ENCODE measurements at places on chromosomes 3 and 15.

DNA sequence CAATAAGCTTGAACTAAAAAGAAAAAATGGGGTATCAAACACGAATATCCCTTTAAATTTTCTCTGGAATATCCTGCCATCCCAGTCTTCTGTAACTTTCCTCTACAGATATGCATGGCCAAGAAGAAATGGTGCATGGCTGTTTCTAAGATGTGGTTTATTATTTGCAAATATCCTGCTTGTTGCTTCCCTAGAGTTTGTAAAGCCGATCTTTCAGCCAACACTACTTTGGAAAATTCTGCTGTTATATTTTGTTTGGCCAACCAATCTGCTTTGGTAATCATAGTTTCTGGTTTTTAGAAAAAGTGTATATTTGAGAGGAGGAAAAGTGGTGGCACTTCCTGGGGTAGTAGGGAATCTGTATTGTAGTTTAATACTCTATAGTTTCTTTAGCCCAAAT lies 13.9 kb downstream of the PHLDB2 start:
- no peak for DNase-seq

- DNase-seq = no peak
Observed at GRCh38 chr3:17798000-17798399, 55.6 kb upstream of the TBC1D5 start.

GRCh38 chr3:47872916-47873315 lies 70.0 kb downstream of the DHX30 start:
- no peak for DNase-seq

DNA sequence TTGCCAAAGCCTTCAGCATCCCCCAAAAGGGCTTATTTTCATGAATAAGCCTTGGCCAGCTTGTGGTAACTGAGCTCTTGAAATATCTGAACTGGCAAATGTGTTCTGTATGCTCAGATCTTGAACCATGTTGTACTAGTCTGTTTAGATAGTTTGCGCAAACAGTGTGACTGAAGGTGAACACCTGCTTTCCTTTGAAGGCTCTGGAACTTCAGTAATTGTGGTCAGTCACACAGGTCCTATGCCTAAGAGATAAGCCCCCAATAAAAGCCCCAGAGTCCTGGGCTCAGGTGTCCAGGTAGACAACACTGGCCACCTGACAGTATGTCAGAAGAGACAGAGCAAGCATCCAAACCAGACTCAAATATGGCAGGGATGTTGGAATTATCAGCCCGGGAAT lies 5.4 kb downstream of the TUBGCP5 start:
- no peak for DNase-seq

GRCh38 chr3:192958219-192958872 lies 40.7 kb upstream of the MB21D2 start:
- no peak for DNase-seq

DNA sequence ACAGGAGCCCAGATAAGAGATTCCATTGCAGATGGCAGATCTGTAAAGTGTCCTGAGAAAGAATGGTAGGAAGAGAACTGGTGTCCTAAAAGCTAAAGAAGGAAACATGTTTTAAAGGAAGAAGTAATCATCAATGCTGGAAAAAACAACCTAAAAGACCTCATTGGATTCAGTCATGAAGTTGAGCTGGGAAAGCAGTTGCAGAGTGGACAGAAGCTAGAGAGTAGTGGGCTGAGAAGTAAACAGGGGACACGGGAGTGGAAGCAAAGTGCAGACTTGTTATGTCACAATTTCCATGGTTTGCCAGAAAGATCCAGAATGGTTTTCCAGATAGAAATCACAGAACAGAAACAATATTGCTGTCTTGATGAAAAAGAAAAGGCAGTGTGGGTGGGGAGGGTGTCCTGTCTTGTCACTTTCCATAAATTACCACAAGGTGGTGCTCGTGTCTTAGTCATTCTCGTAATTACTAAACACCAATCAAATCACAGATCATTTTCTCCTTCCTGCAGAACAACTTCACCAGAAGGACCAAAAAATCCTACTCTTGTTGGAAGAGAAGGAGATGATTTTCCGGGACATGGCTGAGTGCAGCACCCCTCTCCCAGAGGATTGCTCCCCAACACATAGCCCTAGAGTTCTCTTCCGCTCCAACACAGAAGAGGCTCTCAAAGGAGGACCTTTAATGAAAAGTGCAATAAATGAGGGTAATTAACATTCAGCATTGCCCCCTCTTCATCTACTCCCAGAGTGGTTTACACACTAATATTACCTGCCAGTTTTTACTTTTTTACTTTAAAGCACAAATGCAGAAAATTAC lies 64.5 kb downstream of the KLHL25 start:
- DNase-seq = peak; percentile 64

GRCh38 chr15:92365906-92366305 lies 27.8 kb upstream of the ST8SIA2 start:
- DNase-seq = no peak

GRCh38 chr3:125098611-125099291 lies 43.0 kb upstream of the HEG1 start:
- no peak for DNase-seq

DNA sequence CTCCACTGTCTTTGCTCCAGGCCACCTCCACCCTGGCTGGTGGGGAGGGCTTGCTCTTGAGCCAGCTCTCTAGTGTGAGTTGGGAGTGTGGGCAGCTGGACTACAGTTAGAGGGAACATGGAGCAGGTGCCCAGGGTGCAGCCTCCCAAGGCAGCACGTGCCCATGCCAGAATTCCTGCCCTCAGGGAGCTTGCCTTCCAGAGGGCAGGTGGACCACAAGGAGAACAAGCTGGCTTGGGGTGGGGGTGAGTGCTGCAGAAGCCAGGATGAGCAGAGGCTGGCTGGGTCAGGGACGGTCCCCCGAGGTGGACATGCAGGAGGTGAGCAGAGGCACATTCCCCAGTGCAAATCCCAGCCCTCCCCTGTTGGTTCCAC lies 89.5 kb downstream of the VGLL4 start:
- DNase-seq = no peak

DNA sequence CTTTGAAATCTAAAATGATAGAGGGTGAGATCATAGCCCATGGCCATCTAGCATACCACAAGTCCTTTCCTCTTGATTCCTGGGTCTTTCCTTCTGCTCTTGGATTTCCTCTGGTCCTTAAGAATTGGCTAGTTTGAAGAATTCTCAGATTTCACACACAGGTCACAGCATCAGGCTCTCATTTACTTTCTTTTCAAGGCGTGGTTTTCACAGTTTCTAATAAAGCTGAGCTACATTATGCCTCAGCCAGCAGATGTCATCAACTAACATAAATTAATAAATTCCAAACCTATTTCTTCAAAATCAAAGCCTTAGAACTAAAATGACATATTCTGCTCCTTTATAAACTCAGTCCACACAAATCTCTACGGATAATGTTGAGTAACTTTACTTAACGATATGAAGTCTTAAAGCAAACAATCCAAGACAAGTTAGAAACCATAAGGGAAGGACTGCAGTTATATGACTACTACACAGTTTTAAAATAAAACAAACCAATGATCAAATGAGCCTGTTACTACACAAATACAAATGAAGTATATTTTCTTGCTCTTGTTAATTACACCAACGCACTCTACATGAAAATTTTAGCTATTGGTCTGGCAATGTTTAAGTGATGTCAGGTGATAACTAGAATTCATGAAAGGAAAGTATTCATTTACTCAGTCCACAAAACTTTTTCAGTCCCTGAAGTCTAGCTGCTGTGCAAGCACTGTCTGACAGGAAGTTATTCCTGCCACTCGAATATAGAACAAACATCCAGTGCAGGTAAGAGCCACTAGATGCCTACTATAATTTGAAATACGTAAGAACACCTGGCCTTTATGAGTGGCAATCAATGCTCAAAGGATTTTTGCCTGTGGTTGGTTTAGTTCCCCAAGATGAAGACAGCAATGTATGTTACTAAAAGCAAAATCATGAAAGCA lies 9.2 kb downstream of the CCDC14 start:
- no peak for DNase-seq

- no peak for DNase-seq
Observed at GRCh38 chr3:55189359-55189801, 261.5 kb upstream of the LRTM1 start.

DNA sequence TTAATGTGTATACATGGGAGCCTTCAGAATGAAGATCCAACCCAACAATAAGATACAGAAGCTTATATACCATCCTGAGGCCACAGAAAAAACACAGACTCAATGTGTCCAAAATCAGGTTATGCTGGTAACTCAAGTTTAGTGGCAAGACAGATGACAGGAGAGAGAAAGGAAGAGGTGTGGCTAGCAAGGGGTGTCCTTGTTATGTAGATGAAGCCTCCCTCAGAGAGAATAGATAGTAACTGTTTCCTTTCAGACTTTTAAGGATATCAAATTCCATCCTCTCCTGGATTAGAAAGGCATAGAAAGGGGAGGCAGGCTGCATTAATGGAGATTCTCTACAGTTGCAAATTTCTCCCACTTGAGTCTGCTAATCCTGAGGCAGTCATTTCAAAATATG lies 447.4 kb downstream of the GABRB3 start:
- DNase-seq = no peak

GRCh38 chr15:66022163-66022525 lies 152.9 kb downstream of the RAB11A start:
- no peak for DNase-seq

DNA sequence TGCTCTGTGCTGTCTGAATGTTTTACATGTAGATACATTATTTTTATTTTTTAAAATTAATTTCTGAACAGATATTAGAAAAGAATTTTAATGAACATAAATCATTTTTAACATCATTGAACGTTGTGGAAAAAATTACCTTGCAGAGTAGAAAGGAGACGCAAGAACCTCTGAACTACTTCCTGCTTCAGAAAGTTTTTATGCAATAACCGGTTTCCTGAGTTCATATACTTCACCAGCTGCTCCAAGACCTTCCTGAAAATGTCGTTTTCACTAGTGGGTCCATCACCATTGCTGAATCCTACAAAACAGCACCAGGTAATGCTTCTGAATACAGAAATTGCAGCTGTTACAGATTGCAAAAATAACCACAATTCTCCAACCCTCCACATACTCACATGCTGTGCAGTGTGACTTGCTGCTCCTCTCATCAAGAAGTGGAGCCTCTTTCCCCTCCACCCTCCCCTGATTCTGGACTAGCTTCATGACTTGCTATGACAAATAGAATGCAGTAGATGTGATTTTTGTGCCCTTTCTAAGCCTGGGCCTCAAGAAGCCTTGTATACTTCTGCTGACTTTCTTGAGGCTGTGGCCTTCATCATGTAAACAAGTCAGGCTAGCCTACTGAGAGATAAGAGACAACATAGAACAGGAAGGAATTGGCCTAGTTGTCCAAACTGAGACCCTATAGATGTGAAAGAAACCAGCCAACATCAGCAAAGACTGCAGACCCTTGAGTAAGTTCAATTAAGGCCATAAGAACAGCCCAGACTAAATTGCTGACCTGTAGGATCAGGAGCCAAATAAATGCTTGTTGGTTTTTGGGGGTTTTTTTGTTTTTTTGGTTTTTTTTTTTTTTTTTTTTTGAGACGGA lies 80.4 kb downstream of the TRANK1 start:
- DNase-seq = peak; percentile 12

DNA sequence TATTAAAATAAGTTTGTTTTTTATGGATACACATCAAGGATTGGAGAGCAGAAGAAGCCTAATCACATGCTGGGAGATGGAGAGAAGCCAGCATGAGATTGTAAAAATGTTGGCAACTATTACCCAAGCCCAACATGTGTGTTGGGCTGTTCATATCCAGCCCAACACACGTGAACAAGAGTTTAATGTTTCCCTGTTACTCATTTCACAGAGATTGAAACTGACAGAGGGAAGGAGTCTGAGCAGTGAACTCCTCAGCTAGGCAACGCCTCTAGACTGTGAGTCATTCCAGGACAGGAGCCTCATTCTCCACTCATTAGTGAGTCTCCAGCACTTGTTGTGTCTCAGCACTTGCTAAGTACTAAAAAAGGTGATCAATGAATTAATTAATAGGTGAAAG lies 43.2 kb upstream of the CMSS1 start:
- peak; percentile 2 for DNase-seq

- no peak for DNase-seq
Observed at GRCh38 chr3:99126316-99126715, 224.8 kb upstream of the DCBLD2 start.

Data from activated CD8-positive, alpha-beta T cell treated with anti-CD3 and anti-CD28 coated beads for 36 hours (primary cell).